ENCODE measurements at places on chromosomes 13 and 19. TPM values are rescaled to one million over a fixed set of nuclear protein-coding genes. Genes with fewer than 3 reads are reported as not detected.

DNA sequence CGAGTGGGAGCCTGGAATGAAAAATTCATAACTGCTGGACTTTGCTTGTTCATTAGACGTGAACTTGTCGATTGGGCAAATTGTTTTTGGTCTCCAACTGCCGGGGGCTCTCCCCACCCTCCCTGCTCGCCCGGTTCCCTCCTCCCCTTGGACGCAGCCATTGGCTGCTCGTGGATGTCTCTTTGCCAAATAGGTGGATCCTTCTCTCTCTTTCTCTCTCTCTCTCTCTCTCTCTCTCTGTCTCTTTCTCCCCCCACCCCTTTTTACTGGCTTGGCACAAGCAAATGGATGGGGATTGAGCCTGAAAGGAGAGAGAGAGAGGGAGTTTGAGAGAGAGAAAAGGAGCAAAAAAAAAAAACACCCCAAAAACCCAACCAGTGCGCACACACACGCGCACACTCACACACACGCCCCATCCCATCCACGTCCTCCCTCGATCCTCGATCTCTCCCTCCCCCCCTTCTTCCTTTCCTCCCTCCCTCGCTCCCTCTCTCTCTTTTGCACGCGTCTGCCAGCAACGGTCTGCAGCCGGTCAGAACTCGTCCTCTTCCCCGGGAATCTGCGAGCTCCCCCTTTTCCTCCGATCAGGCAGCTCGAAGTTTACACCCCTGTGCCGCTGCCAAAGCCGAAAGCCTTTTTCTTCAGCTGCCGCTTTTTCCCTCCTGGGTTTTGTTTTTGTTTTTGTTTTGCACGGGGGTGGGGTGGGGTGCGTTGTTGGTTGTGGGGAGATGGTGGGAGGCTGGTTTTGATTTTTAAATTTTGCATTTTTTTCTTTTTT is 27.8 kb downstream of the NFIX start:
- DNase-seq: peak; percentile 35

GRCh38 chr13:109212650-109213049 is 573.7 kb downstream of the IRS2 start:
- DNase-seq: no peak

- DNase-seq: no peak
These were observed 13.5 kb upstream of the ESD start for GRCh38 chr13:46810440-46810839.

DNA sequence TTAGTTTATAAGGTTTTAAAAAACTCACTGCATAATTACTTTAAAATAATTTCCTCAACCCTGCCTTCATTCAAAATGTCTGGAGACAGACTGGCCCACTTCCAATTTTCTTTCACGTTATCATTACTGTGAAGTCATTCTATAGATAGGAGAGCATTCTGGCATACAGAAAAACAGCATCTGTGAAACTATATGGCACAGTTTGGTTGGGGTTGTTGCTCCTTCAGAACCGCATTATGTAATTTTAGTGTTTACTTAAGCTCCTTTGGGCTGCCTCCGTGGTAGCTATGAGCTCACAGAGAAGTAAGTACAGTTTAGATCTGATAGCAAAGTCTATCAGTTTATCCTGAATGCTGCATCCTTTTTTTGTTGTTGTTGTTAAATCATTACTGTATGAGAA is 104.3 kb downstream of the KCNRG start:
- no peak for DNase-seq

DNA sequence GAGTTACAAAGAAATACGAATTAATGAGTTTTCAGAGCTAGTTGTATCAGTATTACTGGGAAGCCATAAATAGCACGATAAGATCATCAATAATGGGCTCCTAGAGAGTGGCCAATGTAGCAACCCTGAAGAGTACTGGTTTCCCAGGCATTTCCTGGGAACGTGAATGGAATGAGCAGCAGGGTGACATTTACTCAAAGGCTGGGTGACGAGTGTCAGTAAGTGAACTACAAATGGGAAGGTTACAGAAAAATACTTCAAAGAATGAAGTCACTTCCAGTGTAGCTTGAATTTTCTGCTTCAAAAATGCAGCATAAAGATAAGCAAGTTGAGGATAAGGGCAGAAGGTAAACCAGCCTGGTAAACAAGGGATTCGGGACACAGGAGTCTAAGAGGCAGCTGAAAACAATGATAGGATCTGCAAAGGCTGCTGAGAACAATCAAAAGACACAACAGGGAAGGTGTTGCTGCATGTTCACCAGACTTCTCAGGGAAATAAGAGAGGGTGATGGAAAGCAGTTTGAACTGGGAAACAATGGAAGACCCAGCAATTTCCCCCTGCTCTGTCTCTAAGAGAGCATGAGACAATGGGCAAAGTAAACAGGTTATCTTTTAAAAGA is 48.6 kb upstream of the POSTN start:
- no peak for DNase-seq

Gene DCT
- total RNA-seq: 0.12 TPM

Gene IQCN
- total RNA-seq: 0.40 TPM

Gene CCDC70
- total RNA-seq: not detected

GRCh38 chr19:2462635-2463421 is 6.1 kb upstream of the LMNB2 start:
- no peak for DNase-seq

Gene ZIC5
- total RNA-seq: not detected
